Central memory CD8-positive, alpha-beta T cell (primary cell): ENCODE measurements at places on chromosomes 11 and 22.

- no peaks in the 10 kb centered on the region for H3K27me3 ChIP-seq
- no peaks in the 10 kb centered on the region for H3K4me1 ChIP-seq
- no peak for DNase-seq
- H3K27ac ChIP-seq = no peak overlapping the region
- peaks cover 7% of the 10 kb centered on the region for H3K36me3 ChIP-seq
Measured at GRCh38 chr22:30373331-30374325, 13.6 kb downstream of the RNF215 start.

GRCh38 chr11:79421820-79422219 is 19.0 kb downstream of the TENM4 start:
- H3K36me3 ChIP-seq = no peaks in the 10 kb centered on the region
- H3K27me3 ChIP-seq = no peaks in the 10 kb centered on the region
- no peak for DNase-seq
- H3K4me1 ChIP-seq = no peaks in the 10 kb centered on the region
- H3K4me3 ChIP-seq = no peak overlapping the region

- H3K27ac ChIP-seq = no peak overlapping the region
- H3K27me3 ChIP-seq = no peaks in the 10 kb centered on the region
- DNase-seq = no peak
- H3K36me3 ChIP-seq = peaks cover 2% of the 10 kb centered on the region
Measured at GRCh38 chr11:9219115-9219514, 46.0 kb downstream of the DENND5A start.

- H3K27ac ChIP-seq = no peak overlapping the region
- DNase-seq = no peak
- no peaks in the 10 kb centered on the region for H3K36me3 ChIP-seq
- H3K27me3 ChIP-seq = no peaks in the 10 kb centered on the region
Measured at GRCh38 chr11:15969281-15969680, 387.1 kb downstream of the SOX6 start.

DNA sequence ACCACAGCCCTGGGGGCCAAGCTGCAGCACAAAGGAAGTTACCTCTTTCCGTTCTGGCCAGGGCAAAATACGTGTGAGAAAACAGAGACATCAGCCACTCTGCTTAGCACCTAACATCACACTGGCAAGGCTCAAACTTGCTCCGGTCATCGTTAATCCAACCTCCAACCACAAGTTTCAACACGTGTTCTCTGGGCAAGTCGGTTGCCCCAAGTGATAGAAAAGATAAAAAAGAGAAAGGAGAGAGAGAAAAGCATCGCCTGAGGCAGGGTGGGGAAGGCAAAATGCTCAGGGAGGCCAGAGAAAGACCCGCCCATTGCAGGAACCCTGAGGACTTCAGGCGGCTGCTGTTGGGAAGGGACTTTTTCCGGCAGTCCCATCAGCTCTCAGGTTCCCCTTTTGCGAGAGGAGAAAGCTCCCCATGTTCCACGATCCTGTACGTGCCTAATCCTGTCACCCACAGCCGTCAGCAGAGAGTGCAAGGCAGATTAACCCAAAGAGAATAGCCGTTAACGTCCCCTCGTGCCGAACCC is 18.5 kb upstream of the B4GALNT4 start:
- H3K4me3 ChIP-seq = peak overlapping the region; percentile 51
- H3K27me3 ChIP-seq = no peaks in the 10 kb centered on the region
- peaks cover 33% of the 10 kb centered on the region for H3K4me1 ChIP-seq

- H3K4me3 ChIP-seq = peak overlapping the region; percentile 97
- peaks cover 39% of the 10 kb centered on the region for H3K36me3 ChIP-seq
- H3K27ac ChIP-seq = peak overlapping the region; percentile 98
- peak; percentile 40 for DNase-seq
- no peaks in the 10 kb centered on the region for H3K27me3 ChIP-seq
Measured at GRCh38 chr11:102318469-102318868, 1.2 kb downstream of the BIRC3 start.

- H3K4me3 ChIP-seq = no peak overlapping the region
- peaks cover 16% of the 10 kb centered on the region for H3K27me3 ChIP-seq
- no peaks in the 10 kb centered on the region for H3K4me1 ChIP-seq
- H3K27ac ChIP-seq = no peak overlapping the region
- H3K36me3 ChIP-seq = no peaks in the 10 kb centered on the region
Measured at GRCh38 chr11:105862736-105863367, 159.2 kb downstream of the MSANTD4 start.

- H3K27me3 ChIP-seq = no peaks in the 10 kb centered on the region
- H3K27ac ChIP-seq = no peak overlapping the region
- H3K4me1 ChIP-seq = peaks cover 26% of the 10 kb centered on the region
- DNase-seq = no peak
- H3K36me3 ChIP-seq = peaks cover 2% of the 10 kb centered on the region
Measured at GRCh38 chr11:61151545-61152252, 9.5 kb downstream of the VPS37C start.

- no peak overlapping the region for H3K4me3 ChIP-seq
- no peak for DNase-seq
- H3K4me1 ChIP-seq = no peaks in the 10 kb centered on the region
- H3K36me3 ChIP-seq = peaks cover 10% of the 10 kb centered on the region
- no peak overlapping the region for H3K27ac ChIP-seq
Measured at GRCh38 chr11:12249590-12250260, 127.6 kb upstream of the PARVA start.

DNA sequence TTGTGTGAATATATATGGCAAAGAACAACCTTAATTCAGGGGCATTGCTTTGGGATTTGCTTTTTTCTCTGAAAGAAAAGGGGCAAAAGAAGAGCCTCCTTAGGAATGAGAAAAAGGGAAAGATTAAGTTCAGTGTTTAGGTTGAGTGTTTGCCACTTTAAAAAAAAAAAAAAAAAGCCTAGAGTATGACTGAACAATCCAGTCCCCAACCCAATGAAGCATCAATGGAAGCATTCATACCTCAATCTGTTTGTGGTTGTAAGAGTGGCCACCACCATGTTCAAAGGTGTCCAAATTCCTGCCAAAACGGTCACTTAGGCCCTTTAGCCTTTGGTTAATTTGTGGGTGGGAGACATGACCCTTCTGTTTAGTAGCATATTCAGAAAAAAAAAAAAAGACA is 260.6 kb downstream of the SOX6 start:
- no peaks in the 10 kb centered on the region for H3K4me1 ChIP-seq
